Mammary epithelial cell (primary cell): ENCODE measurements at places on chromosomes 3 and 15. TPM values are rescaled to one million over a fixed set of nuclear protein-coding genes. Genes with fewer than 3 reads are reported as not detected.

Gene VPS13C
- 43.3 and 61.0 TPM in 2 replicates for total RNA-seq

Gene EXD1
- not detected in 2 replicates for total RNA-seq

Gene ECE2
- not detected in 2 replicates for total RNA-seq

Gene KLF15
- total RNA-seq, result 0.17 TPM

Gene CKMT1A
- 32.7 TPM for total RNA-seq

Gene ARHGEF26
- total RNA-seq, result 12.2 TPM

Gene SLC38A3
- total RNA-seq, result not detected in 2 replicates

Gene VPS39
- total RNA-seq, result 49.6 and 51.7 TPM in 2 replicates

Gene PLAAT1
- total RNA-seq, result 0.56 and 0.61 TPM in 2 replicates

Gene BTLA
- total RNA-seq, result not detected in 2 replicates

Gene TRAT1
- total RNA-seq, result not detected in 2 replicates

Gene TMEM44
- total RNA-seq, result 10.3 and 21.1 TPM in 2 replicates

Gene IL5RA
- not detected for total RNA-seq

Gene ARL14
- 0.31 and 0.35 TPM in 2 replicates for total RNA-seq

Gene KCNAB1
- total RNA-seq, result 0.17 TPM

Gene RBPMS2
- not detected in 2 replicates for total RNA-seq

Gene UCN2
- total RNA-seq, result 6.8 TPM

Gene ZBED2
- 85.7 and 105 TPM in 2 replicates for total RNA-seq

Gene CGNL1
- 1.2 TPM for total RNA-seq

Gene ITIH1
- not detected in 2 replicates for total RNA-seq

Gene FEZF2
- total RNA-seq, result not detected in 2 replicates

Gene CAMP
- 5.3 TPM for total RNA-seq

Gene TKT
- total RNA-seq, result 361 and 545 TPM in 2 replicates

Gene CLSTN2
- 0.16 TPM in 2 replicates for total RNA-seq

Gene GRAMD2A
- 45.0 TPM for total RNA-seq

Gene FSD2
- under 0.01 TPM for total RNA-seq

Gene DNASE1L3
- not detected for total RNA-seq

Gene MYRIP
- not detected in 2 replicates for total RNA-seq
